Dermis blood vessel endothelial cell (primary cell): ENCODE measurements at places on chromosomes 1 and 21. TPM values are rescaled to one million over a fixed set of nuclear protein-coding genes. Genes with fewer than 3 reads are reported as not detected.

GBP3 gene
- 33.4 and 33.6 TPM in 2 replicates for total RNA-seq

AMIGO1 gene
- 0.65 and 1.7 TPM in 2 replicates for total RNA-seq

SPRR1B gene
- total RNA-seq = not detected in 2 replicates

PRMT2 gene
- total RNA-seq = 158 and 202 TPM in 2 replicates

FAM78B gene
- total RNA-seq = 0.34 and 1.2 TPM in 2 replicates

CD84 gene
- total RNA-seq = not detected in 2 replicates

DDX59 gene
- total RNA-seq = 12.8 and 17.2 TPM in 2 replicates

CELA3B gene
- total RNA-seq = not detected in 2 replicates
